Adrenal gland (tissue), 19 donors: ENCODE measurements at places on chromosomes 13 and 19. TPM values are rescaled to one million over a fixed set of nuclear protein-coding genes. Genes with fewer than 3 reads are reported as not detected.

DNA sequence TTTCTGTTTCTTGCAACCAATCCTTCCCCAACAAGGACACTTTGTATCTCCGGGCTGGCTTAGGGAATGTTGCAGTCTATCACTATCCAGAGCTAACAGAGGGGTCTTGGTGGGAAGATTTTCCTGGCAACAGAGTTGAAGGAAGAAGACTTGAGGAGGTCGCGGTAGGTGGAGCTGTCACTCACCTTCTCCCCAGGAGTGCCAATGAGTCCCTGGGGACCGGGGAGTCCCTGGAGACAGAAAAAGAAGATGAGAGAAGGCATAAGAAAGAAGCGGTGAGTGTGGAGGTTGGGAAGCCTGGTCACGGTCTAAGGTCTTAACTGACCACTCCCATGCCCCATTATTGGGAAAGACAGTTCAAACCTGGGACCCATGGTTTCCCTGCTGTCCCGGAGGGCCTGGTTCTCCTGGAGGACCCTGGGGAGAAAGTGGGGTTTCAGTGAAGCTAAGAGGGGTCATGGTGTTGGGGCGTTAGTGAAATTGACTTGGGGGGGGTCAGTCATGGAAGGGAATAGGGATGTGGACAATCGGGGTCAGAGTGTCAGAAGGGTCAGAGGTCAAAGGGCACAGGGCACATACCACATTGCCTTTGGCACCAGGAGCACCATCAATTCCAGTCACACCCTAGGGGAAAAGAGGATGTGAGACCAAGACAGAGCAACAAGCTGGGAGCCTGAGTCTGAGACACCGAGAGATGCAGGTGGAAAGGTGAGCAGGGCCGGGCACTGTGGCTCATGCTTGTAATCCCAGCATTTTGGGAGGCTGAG lies 18.7 kb downstream of the COL5A3 start:
- H3K27me3 ChIP-seq: no peaks in the 10 kb centered on the region
- no peaks in the 10 kb centered on the region for H3K36me3 ChIP-seq
- no peak for DNase-seq
- no peak overlapping the region for H3K4me3 ChIP-seq
- H3K4me1 ChIP-seq: no peaks in the 10 kb centered on the region
- no peak overlapping the region for H3K27ac ChIP-seq

DNA sequence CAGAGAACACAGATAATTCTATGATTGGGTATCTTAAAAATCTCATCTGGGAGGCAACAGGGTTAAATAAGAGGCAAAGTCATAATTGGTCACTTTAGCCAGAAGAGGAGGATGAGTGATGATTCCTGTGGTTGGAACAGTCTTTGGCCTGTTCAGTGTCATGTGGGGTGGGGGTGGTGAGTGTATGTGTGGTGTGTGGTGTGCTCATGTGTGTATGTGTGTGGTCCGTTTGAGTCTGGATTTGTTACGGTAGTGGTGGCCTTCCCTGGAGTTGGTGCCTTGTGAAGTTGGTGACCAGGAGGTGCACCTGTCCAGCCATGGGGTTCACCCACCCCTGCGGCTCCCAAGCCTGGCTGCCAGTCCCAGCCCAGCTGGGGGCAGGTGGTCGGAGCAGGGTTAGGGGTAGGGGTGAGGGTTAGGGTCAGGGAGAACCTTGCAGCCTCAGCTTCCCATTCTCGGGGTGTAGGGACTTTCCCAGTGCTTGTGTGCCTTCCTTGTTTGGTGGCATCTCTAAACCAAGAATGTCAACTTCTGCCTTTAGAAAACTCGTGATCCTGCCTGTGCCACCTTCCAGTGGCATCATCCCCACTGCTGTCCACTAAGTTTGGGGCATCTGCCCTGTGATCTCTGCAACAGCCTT lies 97.5 kb downstream of the RAB20 start:
- H3K4me1 ChIP-seq: no peaks in the 10 kb centered on the region
- H3K4me3 ChIP-seq: no peak overlapping the region
- DNase-seq: no peak
- no peaks in the 10 kb centered on the region for H3K36me3 ChIP-seq
- no peaks in the 10 kb centered on the region for H3K27me3 ChIP-seq

GRCh38 chr19:42023121-42023942 lies 29.3 kb upstream of the ATP1A3 start:
- no peak for DNase-seq
- H3K27me3 ChIP-seq: no peaks in the 10 kb centered on the region
- H3K4me1 ChIP-seq: no peaks in the 10 kb centered on the region
- no peak overlapping the region for H3K4me3 ChIP-seq

DNA sequence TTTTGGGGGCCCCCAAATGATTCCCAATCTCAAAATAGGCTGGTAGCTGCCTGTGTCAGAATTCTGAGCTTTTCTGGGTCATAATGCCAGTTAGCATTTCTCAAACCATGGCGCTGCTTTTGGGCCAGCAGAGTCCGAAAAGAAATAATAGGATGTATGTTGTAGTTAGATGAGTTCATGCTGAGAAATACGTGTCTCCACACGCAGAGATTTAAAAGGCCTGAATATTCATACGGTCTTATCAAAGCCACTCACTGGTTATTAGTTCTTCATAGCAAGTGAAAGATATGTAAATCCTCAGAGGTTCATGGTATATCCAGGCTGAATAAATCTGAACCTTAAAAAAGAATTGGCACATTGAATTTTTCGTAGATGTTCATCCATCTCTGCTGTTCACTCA lies 124.5 kb downstream of the SHISA2 start:
- no peaks in the 10 kb centered on the region for H3K36me3 ChIP-seq
- DNase-seq: no peak
- no peaks in the 10 kb centered on the region for H3K27me3 ChIP-seq
- no peak overlapping the region for H3K4me3 ChIP-seq

DNA sequence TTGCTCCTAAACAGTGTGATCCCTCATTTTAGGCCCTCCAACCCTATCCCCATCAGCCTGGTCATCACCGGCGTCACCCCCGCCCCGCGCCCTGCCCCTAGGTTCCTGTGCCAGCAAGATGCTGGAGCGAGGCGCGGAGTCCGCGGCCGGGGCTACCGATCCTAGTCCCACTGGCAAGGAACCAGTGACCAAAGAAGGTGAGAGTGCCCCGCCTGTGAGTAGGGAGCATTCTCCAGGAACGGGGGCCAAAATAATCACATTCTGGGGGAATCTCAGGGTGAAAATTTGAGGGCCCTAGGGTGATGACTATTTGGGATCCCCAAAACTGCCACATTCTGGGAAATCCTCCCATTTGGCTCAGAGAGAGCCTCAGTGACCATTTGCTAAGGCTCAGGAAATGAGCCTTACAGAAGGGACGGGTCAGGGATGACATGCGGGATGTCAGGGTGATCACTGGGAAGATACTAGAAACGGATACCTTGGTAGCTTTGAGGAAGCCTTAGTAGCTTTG lies 1.4 kb downstream of the ZNF575 start:
- H3K27me3 ChIP-seq: no peaks in the 10 kb centered on the region
- no peaks in the 10 kb centered on the region for H3K36me3 ChIP-seq
- H3K4me1 ChIP-seq: peaks cover 6% of the 10 kb centered on the region
- H3K27ac ChIP-seq: peak overlapping the region; percentile 95

DNA sequence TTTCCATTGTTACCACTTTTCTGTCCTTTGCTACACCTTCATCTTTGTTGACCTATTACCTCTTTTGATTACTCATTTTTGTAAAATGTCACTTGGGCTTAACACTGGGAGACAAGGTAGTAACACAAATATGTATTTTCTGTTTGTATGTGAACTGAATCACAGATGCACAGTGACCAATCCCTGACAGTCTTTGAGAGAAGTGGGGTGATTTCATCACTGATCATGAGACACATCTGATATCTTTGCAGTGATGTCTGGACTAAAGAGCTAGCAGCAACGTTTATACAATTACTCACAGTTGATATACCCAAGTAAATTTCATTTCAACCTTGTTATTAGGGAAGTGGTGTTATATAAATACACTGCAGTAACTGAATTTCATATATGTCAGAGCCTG lies 1397.4 kb upstream of the SPRY2 start:
- H3K27ac ChIP-seq: no peak overlapping the region
- DNase-seq: no peak
- H3K4me3 ChIP-seq: no peak overlapping the region
- H3K27me3 ChIP-seq: no peaks in the 10 kb centered on the region
- H3K36me3 ChIP-seq: no peaks in the 10 kb centered on the region

DNA sequence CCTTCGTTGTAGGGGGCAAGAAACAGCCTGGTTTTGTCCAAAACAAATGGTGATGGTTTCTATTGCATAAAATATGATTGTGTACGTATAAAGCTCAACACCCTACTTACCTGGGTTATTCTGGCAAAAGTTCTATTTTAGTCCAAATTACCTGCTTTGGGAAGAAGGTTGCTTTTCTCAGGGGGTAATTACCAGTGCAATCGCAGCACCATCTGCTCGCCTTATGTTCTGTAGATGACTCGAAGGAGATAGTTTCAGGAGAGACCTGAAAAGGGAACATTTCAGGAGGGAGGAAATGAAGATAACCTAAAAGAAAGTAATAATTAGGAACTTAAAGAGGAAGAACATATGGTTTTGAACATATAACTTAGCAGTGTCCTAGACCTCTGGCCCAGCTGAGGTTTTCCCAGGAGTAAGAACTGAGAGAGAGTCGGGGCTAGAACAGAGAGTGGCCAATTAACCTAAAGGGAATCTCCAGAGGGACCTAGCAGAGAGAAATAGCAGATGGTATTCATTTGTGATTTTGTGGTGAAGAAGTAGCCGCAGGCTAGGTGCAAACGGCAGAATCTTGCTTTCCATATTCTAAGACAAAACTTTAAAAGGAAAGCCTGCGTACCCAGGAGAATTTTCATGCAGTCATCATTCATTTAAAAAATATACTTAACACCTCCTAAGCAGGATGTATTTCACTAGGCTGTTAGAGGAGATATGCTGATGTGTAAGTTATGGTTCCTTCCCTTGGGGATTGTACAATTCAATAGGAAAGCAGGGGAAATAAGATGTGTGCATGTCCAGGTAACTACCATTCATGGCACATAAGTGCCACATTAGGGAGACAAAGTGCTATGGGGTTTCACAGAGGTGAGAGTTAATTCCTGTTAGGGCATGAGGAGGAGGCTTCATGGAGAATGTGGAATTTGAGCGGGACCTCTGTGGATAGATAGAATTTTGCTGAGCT lies 113.0 kb upstream of the SLC10A2 start:
- no peak overlapping the region for H3K27ac ChIP-seq
- no peaks in the 10 kb centered on the region for H3K27me3 ChIP-seq
- no peaks in the 10 kb centered on the region for H3K36me3 ChIP-seq
- no peak for DNase-seq

The ALOX5AP gene
- 122 TPM for total RNA-seq

The TPM4 gene
- total RNA-seq: 173 TPM

The CYP2A6 gene
- 0.18 TPM for total RNA-seq
